KG1 (cell line): ENCODE measurements at places on chromosomes 3 and 15.

- no peak for DNase-seq
Observed at GRCh38 chr3:182092662-182093262, 381.0 kb downstream of the SOX2 start.

DNA sequence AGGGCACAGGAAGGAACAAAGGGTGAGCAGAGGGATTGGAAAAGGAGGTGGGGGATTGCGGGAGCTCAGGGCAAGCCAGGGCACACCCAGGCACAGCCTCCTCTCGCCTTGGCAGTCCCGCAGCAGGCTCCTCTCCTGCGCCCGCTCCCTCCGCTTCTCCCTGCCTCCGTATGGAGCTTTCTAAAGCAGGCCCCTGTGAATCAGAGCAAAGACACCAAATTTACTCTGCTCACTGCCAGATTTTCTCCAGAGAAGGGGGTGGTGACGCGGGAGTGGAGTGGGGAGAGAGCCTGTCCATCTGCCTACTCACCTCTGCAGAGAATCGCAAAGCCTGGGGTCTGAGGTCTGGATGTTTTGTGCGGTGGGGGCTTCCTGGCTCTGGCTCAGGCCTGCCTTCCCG is 20.0 kb downstream of the ATP2B2 start:
- no peak for DNase-seq

GRCh38 chr3:120432150-120432860 is 18.5 kb downstream of the FSTL1 start:
- DNase-seq = no peak

DNA sequence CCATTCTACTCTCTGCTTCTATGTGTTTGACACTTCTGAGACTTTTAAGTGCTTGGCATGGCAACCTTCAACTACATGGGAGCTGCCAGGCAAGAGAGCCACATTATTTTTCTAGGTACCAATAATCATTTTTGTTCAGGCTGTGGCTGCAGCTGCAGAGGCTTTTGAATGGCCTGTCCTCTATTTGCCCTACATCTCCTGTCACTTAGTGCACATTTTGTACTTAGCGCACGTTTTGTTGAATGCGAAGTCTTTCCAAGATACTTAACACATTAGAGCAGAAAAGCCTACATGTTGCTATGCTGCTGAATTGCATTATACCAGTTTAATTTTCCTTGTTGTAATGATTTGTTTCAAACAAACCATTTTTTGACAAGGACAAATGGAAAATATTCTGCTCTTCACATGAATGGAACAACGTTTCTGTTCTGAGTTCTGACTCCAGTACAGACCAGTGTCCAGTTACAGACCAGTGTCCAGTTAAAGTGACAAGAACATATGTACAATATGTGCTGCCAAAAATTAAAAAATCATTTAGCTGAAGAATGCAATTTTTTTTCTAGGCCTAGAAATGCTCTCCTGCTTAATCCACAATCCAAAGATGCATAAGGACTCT is 113.9 kb downstream of the ABI3BP start:
- DNase-seq = no peak

- DNase-seq = no peak
Observed at GRCh38 chr15:53193149-53193548, 403.0 kb upstream of the ONECUT1 start.

- no peak for DNase-seq
Observed at GRCh38 chr3:66342717-66343356, 122.0 kb downstream of the SLC25A26 start.

DNA sequence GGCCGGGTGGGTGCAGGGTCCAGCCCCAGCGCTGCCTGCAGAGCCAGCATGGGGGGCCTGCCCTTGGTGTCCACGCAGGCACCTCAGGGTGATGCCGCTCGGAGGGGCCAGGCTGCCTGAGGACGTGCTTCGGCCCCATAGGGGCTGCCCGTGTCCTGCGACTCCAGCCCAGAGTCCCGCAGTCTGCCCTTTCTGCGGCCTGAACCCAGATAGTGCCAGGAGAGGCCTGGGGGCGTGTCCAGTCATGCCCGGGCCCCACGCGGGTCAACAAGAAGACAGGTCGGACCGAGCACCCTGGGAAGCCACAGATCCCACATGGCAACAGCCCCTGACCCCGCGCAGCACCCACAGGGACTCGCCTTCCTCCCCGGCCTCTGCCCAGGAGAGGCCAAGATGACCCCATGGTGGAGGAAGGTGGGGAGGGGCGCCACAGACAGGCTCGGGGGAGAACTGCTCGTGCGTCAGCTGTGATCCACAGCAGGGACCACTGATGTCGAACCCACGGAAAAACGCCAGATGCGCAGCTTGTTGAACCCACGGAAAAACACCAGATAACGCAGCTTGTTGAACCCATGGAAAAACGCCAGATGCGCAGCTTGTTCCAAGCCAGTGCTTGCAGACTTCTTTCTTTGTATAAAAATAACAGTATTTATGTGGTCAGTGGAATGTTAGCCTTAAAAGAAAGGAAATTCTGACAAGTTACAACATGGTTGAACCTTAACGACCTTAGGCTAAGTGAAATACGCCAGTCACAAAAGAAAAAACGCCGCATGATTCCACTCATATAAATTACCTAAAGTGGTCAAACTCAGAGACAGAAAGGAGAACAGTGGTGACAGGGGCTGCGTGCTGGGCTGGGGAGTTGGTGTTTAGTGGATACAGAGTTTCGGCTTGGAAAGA is 28.5 kb downstream of the CYFIP1 start:
- no peak for DNase-seq

GRCh38 chr3:191345334-191345733 is 15.0 kb upstream of the UTS2B start:
- no peak for DNase-seq

DNA sequence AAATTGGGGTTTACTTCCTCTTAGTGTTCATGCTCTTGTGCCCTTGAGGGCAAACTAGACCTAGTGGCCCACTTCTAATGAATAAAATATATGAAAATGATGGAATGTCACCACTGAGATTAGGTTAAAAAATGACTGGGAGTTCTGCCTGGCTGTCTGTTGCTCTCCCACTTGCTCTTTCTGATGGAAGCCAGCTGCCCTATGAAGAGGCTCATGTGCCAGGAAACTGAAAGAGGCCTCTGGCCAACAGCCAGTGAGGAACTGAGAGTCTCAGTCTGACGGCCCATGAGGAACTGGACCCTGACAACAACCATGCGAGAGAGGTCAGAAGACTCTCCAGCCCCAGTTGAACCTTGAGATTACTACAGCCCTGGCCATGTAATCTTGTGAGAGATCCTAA is 107.1 kb upstream of the FHIT start:
- DNase-seq = no peak

GRCh38 chr3:189237526-189237925 is 65.8 kb downstream of the TPRG1 start:
- DNase-seq = no peak

- no peak for DNase-seq
Observed at GRCh38 chr3:141456301-141456625, 30.6 kb upstream of the RASA2 start.

GRCh38 chr3:36876181-36876936 is 68.5 kb downstream of the TRANK1 start:
- DNase-seq = no peak

DNA sequence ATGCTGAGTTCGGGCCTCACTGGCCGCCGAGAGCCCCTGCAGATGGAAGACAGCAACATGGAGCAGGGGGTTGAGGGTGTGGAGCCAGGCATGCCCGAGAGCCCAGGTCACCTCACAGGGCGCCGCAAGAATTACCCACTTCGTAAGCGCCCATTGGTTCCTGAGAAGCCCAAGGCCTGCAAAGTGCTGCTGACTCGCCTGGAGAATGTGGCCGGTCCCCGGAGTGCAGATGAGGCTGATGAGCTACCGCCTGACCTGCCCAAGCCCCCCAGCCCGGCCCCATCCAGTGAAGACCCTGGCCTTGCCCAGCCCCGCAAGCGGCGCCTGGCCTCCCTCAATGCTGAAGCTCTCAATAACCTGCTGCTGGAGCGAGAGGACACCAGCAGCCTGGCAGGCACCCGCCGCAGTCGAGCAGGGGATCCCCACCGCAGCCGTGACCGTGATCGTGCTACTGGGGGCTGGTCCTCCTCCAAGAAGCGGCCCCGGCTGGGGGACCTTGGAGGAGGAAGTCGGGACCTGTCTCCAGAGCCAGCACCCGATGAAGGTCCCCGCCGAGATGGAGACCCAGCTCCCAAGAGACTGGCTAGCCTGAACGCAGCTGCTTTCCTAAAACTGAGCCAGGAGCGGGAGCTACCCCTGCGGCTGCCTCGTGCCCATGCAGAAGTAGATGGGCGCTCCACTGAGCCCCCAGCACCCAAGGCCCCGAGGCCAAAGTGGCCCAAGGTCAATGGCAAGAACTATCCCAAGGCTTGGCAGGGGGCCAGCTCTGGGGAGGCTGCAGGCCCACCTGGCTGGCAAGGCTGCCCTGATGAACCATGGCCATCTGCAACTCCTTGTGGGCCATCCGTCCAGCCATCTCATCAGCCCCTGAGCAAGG is 12.1 kb upstream of the CHST14 start:
- DNase-seq = no peak

DNA sequence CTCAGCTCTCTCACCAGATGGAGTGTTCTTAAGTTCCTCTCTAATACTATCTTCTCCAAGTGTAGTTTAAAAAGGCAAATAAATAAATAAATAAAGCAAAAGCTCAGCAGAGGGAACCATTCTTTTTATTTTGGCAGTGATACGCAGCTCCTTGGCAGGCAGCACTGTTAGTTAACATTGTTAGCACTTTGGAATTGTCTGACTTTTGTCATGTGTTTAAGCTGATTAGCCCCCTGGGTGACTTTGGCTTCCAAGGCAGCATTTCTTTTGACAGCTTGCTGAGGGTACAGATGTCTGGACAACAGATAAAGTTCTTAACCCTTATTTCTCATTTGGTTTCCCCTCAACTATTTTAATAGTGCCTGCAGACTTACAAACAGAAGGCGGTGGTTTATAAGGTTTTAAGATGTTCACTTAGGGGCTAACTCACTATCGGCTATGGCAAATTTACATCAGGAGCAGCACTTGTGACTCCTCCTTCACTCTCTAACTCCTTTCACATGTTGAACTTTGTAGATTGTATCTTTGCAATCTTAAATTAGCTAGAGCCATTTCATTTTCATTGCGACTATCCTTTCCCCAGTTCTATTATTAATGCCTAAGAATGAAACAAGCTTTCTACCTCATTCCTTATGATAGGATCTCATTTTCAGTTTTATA is 213.4 kb downstream of the ZBBX start:
- no peak for DNase-seq
